Cardiac septum (tissue), 1 donor: ENCODE measurements at places on chromosomes 5 and 9. TPM values are rescaled to one million over a fixed set of nuclear protein-coding genes. Genes with fewer than 3 reads are reported as not detected.

- no peak for DNase-seq
These were observed 34.2 kb downstream of the FOXI1 start for GRCh38 chr5:170139786-170140335.

DNA sequence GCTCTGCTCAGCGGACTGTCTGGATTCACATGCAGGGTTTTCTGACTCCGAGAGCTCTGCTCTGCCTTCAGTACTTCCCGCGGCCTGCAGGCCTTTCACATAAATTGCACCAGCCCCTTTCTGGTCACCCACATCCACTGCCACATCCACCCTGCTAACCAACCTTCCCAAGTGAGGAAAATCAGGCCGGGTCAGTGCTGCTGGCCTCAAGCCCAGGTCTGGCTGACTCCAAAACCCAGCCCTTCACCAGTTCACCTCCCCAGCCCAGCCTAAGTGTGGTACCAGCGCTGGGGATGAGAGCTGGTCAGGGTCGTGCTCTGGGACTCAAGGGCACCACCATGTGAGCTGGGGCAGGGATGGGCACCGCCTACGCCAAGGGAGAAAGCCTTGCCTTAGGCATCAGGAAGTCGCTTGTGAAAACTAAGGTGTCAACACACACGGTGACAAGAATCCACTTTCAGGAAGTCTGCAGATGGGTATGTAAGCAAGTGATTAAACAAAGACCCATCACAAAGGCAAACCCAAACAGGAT, 12.3 kb downstream of the LMAN2 start:
- peak; percentile 79 for DNase-seq

DNA sequence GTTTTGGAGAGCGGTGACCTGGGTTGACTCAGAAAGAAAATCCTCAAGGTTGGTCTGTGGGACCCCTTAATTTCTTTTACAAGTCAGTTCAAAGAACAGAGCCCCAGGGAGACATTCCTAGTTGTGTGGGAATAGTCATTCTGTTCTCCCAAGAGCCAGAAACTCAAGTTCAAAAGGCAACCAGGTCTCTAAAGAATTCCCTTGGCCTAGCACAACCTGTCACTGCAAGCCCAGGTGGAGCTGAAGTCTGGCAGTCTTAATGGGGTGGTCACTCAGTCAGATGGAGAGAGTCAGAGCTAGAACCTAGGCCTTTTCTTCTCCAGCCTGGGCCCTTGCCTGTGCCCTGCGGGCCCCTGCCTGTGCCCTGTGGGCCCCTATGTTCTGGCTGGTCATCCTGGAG, 37.5 kb upstream of the CDKN2AIPNL start:
- DNase-seq, result peak; percentile 66

DNA sequence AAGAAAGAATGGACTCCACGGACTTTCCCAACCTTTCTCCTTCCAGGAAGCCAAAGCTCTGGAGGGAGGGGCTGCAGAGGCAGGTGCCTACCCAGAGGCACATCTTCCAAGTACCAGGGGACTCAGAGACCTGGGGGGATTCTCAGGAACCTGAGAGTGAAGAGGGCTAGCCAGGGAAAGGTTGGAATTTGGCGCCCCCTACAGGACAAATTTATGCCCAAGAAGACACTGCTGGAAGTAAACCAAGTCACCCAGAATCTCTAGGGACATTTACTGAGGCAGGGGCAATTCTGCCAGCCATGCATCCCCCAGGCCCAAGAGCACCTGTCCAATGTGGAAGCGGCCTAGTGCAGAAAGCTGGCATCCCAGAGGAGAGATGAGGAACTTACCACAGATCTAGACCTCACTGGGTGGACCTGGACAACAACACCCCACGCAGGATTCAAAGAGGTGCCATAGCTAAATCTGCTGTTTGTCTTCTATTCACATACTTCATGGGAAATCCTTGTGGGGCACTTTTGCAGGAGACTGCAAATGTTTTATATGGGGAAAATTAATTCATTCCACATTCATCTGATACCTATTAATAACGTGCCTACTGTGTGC, 25.9 kb upstream of the IDNK start:
- DNase-seq, result no peak

Gene OGN
- total RNA-seq, result 15.2 TPM

Gene RANBP3L
- total RNA-seq, result 0.51 TPM

DNA sequence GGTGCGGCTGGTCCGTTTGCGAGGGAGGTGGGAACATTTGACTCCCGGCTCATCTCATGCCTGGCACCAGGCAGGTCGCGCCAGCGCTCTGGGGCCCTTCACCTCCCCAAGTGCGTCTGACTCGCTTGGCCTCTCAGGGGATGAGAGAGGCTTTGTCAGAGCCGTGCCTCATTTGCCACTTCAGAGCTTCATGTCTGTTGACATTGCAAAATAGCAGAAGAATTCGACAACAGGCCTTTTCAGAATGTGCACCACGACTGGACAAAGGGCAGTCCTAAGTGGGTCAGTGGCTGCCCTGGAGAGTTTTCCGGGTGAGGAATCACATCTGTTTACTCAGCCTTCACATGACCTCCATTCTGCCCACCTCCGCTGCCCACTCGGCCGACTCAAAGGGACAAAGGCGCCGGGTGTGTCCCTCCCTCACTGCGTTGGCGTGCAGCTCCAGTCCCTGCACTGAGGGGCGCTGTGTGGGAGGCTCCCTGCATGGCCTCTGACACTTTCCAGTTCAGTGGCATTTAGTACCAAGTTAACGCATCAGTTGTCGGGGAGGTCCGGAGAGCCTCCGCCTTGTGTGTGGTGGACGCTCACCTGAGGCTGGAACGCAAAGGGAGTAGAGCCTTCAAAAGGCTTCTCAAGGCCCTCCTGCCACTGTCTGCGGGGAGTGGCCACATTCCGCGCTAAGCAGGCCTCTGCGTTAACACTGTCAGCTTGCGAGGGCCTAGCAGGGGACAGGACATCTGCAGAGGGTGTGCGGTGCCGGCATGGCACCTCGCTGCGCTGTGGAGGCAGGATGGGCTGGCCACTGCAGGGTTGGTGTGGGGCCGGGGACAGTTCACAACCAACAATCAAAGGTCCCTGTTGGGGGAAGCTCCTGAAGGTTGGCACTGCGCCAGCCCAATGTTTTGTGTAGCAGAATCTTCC, 171.5 kb downstream of the NXNL2 start:
- DNase-seq, result no peak

DNA sequence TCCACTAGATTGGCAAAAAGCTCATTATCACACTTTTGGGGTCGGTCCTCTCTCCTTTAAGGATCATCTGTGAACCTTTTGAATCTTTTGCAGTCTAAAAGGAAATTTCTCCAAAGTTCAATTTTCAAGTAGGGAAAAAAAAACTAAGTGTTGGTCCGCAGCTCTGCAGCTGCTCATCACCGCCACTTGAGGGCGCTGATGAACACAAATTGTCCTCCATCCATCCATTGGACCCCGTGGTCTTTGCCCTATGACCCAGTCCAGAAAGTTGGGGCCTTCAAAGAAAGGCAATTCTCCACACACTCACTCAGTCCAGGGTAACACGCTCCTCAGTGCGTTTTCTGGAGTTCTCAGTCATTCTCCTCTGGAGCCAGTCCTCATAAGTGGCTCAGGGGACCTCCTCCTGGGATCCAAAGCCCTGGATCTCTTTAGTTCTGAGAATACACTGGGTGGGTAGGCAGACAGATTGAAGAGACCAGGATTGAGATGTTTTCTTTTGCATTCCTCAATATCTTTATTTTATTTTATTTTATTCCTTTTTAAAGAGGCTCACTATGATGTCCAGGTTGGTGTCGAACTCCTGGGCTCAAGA, 63.6 kb upstream of the SLC28A3 start:
- DNase-seq, result no peak
